Melanocyte of skin (primary cell): ENCODE measurements at places on chromosomes 2 and 18. TPM values are rescaled to one million over a fixed set of nuclear protein-coding genes. Genes with fewer than 3 reads are reported as not detected.

Gene CDH2
- total RNA-seq = 4.5 and 9.5 TPM in 2 replicates

Gene TDRD15
- not detected in 2 replicates for total RNA-seq

Gene GCKR
- total RNA-seq = not detected in 2 replicates

Gene SPP2
- total RNA-seq = not detected in 2 replicates

Gene LOXL3
- 5.2 and 10.2 TPM in 2 replicates for total RNA-seq

Gene MOCOS
- 46.9 and 69.2 TPM in 2 replicates for total RNA-seq

Gene LYPD6
- 0.69 and 1.1 TPM in 2 replicates for total RNA-seq

Gene CD207
- 0.34 and 0.36 TPM in 2 replicates for total RNA-seq

Gene SLC9A2
- not detected in 2 replicates for total RNA-seq

Gene FOXI3
- not detected in 2 replicates for total RNA-seq

Gene FSIP2
- 0.15 TPM in 1 of 2 replicates, not detected in the other for total RNA-seq

Gene APCDD1
- 0.34 and 3.6 TPM in 2 replicates for total RNA-seq

Gene UGT1A8
- total RNA-seq = not detected in 2 replicates

Gene EPG5
- total RNA-seq = 52.3 and 82.9 TPM in 2 replicates
